ENCODE measurements at places on chromosomes 7 and 10. TPM values are rescaled to one million over a fixed set of nuclear protein-coding genes. Genes with fewer than 3 reads are reported as not detected.
A peak's percentile ranks its signal among the peaks of the same experiment; 100 is the strongest.

GRCh38 chr10:3931224-3931623, 146.2 kb upstream of the KLF6 start:
- no peak overlapping the region for H3K27ac ChIP-seq
- no peak overlapping the region for H3K4me3 ChIP-seq
- H3K27me3 ChIP-seq, result no peaks in the 10 kb centered on the region
- H3K4me1 ChIP-seq, result peaks cover 11% of the 10 kb centered on the region

- no peaks in the 10 kb centered on the region for H3K36me3 ChIP-seq
- H3K27me3 ChIP-seq, result no peaks in the 10 kb centered on the region
- no peak overlapping the region for H3K27ac ChIP-seq
These were observed 64.4 kb upstream of the HECTD2 start for GRCh38 chr10:91345716-91346115.

- H3K27ac ChIP-seq, result peak overlapping the region; percentile 4
- H3K4me1 ChIP-seq, result peaks cover 24% of the 10 kb centered on the region
- H3K4me3 ChIP-seq, result no peak overlapping the region
These were observed 22.6 kb upstream of the PSAP start for GRCh38 chr10:71873582-71874211.

GRCh38 chr7:69597278-69598076, 798 bp upstream of the AUTS2 start:
- H3K4me1 ChIP-seq, result peaks cover 34% of the 10 kb centered on the region
- peaks cover 5% of the 10 kb centered on the region for H3K27me3 ChIP-seq
- H3K36me3 ChIP-seq, result no peaks in the 10 kb centered on the region
- peak overlapping the region; percentile 78 for H3K4me3 ChIP-seq
- peak; percentile 44 for DNase-seq

GRCh38 chr10:80351220-80351619, 5.3 kb downstream of the DYDC1 start:
- DNase-seq, result no peak
- H3K4me3 ChIP-seq, result no peak overlapping the region
- peaks cover under 1% of the 10 kb centered on the region for H3K4me1 ChIP-seq
- H3K27ac ChIP-seq, result no peak overlapping the region
- peaks cover 6% of the 10 kb centered on the region for H3K27me3 ChIP-seq

- H3K27ac ChIP-seq, result peak overlapping the region; percentile 69
- H3K36me3 ChIP-seq, result no peaks in the 10 kb centered on the region
- H3K4me3 ChIP-seq, result peak overlapping the region; percentile 67
- peaks cover 18% of the 10 kb centered on the region for H3K4me1 ChIP-seq
These were observed 396 bp upstream of the TAF5 start for GRCh38 chr10:103367379-103367781.

DNA sequence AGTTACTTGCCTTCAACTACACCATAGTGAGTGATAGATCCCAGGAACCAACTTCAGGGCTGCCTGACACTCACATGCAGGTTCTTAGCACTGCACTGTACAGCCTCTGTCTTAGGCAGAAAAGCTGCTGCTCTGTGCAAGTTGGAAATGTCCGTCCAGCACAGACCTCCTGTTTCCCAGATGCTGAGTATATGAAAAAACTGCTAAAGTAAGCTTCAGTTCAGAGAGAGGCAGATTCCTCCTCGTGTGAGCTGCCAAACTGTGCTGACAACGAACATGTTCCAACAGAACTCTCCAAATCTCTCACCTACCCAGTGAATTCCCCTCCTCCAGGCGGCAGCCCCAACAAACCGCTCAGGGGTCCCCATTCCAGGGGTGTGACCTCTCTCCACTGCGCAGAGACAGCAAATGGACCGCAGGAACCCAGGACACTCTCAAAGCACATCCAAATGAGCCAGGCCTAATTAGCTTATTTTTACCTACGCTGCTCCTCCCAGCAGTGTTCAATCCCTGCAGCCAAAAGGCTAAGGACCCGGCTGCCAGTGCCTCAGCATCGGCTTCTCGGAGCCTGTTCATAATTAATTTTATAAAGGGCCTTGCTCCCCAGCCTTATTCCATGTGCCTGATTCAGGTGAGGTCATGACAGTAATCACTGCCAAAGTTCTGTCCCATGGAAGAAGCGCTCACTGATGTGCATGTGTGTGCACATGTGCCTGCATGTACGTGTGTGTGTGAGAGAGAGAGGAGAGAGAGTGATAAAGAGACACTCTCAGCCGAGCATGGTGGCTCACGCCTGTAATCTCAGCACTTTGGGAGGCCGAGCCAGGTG, 159.5 kb upstream of the AUTS2 start:
- H3K4me1 ChIP-seq, result no peaks in the 10 kb centered on the region
- no peaks in the 10 kb centered on the region for H3K36me3 ChIP-seq
- no peak overlapping the region for H3K27ac ChIP-seq

DNA sequence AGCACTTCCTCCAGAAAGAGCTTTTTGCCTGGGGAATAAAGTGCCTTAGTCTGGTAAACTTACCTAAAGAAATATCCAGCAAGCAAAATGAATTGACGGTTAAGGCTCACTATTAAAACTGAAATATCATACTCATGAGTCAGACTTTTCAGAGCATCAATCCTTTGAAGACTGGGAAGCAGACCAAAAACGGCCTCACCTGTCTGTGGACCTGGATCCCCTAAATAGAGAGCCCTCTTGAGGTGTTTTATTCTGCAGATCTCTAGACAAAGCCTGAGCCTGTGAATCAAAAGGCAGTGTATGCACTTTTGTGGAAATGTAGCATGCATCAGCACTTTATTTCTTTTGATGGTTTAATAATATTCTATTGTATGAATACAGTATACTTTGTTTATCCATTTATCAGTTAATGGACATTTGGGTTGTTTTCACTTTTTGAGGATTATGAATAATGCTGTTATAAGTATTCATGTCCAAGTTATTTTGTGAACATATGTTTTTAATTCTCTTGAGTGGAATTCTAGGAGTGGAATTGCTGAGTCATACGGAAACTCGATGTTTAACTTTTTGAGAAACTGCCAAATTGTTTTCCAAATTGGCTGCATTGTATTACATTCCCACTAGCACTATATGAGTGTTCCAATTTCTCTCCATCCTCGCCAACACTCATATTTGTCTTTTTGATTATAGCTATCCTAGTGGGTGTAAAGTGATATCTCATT, 449.0 kb upstream of the IGFBP3 start:
- H3K27me3 ChIP-seq, result no peaks in the 10 kb centered on the region
- H3K36me3 ChIP-seq, result no peaks in the 10 kb centered on the region
- no peak for DNase-seq
- no peak overlapping the region for H3K27ac ChIP-seq
- H3K4me1 ChIP-seq, result no peaks in the 10 kb centered on the region
- no peak overlapping the region for H3K4me3 ChIP-seq

DNA sequence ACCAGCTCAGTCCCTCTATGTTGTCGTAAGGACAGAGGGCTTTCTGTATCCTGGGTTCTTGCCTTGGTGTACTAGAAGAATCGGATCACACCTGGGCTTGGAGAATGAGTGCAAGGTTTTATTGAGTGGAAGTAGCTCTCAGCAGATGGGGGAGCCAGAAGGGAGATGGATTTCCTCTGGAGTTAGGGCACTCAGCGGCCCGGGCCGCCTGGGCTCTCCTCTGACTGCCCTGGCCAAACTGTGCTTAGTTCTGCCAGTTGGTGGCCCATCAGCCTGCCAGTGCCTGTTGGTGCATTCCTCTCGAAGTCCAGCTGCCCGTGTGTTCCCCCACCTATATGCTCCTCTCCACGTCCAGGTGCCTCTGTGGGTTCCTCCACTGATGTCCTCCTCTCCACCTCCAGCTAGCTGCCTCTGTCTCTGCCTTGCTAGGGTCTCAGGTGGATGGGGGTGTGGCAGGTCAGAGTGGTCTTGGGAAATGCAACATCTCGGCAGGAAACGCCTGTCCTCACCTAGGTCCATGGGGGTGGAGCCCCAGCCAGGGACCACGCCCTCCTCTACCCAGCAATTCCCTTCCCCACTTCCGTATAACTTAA, 148.6 kb downstream of the PPP1R3A start:
- H3K4me3 ChIP-seq, result no peak overlapping the region
- H3K27me3 ChIP-seq, result no peaks in the 10 kb centered on the region
- no peak overlapping the region for H3K27ac ChIP-seq

Gene STEAP1B
- total RNA-seq, result 0.31 TPM

Gene EPHB6
- total RNA-seq, result 6.8 TPM

Data from natural killer cell (primary cell).